ENCODE measurements at places on chromosomes 12 and 14. TPM values are rescaled to one million over a fixed set of nuclear protein-coding genes. Genes with fewer than 3 reads are reported as not detected.

GRCh38 chr12:50181691-50182090 lies 14.5 kb upstream of the CERS5 start:
- H3K4me3 ChIP-seq, result no peak overlapping the region
- peaks cover 22% of the 10 kb centered on the region for H3K36me3 ChIP-seq
- no peak overlapping the region for H3K27ac ChIP-seq
- DNase-seq, result no peak
- peaks cover 29% of the 10 kb centered on the region for H3K4me1 ChIP-seq

- H3K27me3 ChIP-seq, result no peaks in the 10 kb centered on the region
- no peak overlapping the region for H3K4me3 ChIP-seq
- peaks cover 32% of the 10 kb centered on the region for H3K4me1 ChIP-seq
Observed at GRCh38 chr14:94125659-94126418, 3.6 kb downstream of the IFI27L2 start.

DNA sequence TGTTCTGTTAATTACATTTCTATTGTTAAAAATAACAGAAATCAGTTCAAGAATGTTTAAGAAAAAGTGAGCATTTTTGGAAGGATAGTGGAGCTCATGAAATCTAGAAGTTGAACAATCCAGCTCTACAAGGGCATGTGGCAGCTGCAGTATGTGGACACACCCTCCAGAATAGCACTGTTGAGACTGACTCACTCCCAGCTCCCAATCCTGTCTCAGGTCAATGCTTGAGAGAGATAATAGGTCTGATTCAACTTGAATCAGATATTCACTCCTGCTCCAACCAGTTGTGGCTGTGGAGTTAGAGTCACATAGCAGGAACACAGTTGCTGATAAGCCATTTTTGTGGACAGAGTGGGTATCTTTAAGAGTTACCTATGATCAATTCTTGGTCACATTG lies 113.0 kb upstream of the NTF3 start:
- H3K4me3 ChIP-seq, result no peak overlapping the region
- no peak for DNase-seq
- no peaks in the 10 kb centered on the region for H3K36me3 ChIP-seq

- no peak overlapping the region for H3K4me3 ChIP-seq
- H3K27ac ChIP-seq, result no peak overlapping the region
- no peak for DNase-seq
- no peaks in the 10 kb centered on the region for H3K27me3 ChIP-seq
- H3K4me1 ChIP-seq, result peaks cover 26% of the 10 kb centered on the region
Observed at GRCh38 chr12:87667378-87667777, 361.8 kb downstream of the C12orf50 start.

DNA sequence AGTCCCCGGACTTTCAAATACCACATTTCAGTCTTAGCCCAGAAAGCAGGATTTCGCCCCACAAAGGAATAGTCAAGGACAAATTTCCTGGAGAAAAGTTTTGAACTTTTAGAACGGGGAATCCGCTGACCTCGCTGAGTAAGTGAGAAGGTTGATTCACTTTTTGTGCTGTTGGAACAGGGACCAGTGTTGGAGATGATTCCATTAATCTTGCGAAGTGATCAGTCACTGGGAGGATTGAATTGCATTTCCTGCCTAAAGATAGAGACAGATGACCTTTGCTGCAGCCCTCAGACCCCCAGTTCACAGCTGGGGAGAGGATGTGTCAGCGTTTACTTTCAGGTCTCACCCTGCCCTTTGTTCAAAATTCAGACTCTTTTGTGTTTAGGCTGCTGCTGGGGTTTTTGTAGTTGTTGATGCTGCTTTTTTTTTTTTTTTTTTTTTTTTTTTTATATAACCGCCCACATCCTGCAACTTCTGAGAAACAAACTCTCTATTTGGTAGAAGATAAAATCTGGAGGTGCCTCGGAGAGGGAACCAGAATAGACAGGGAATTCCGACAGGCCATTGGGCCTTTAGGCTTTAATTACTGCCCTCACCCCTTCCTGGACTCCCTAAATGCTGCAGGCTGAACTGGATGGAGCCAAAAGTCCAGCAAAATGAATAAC lies 9.8 kb upstream of the KDM2B start:
- H3K4me3 ChIP-seq, result peak overlapping the region; percentile 48
- H3K27ac ChIP-seq, result peak overlapping the region; percentile 81
- H3K4me1 ChIP-seq, result peaks cover 20% of the 10 kb centered on the region
- H3K27me3 ChIP-seq, result no peaks in the 10 kb centered on the region
- H3K36me3 ChIP-seq, result no peaks in the 10 kb centered on the region
- DNase-seq, result no peak

GRCh38 chr12:58034311-58034710 lies 92.9 kb downstream of the ATP23 start:
- H3K4me1 ChIP-seq, result peaks cover 11% of the 10 kb centered on the region
- no peaks in the 10 kb centered on the region for H3K27me3 ChIP-seq
- no peak for DNase-seq
- no peak overlapping the region for H3K4me3 ChIP-seq

DNA sequence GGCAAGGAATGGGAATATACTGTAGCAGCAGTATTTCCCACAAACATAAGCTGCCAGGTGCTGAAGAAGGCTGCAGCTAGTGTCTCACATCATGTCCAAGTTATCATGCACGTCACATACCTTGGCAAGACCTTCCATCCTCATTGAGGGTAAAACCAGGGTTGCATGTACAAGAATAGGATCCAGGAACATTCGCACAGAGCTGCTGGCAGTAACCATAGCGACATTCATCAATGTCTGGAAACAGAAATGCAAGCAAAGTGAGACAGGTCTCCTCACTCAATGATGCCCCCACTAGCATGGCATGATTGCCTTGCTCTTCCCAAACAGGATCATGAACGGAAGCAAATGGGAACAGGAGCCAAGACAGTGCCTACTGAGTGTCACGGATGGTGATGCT lies 23.8 kb upstream of the TC2N start:
- peaks cover 74% of the 10 kb centered on the region for H3K4me1 ChIP-seq
- DNase-seq, result no peak
- H3K4me3 ChIP-seq, result no peak overlapping the region
- H3K27ac ChIP-seq, result peak overlapping the region; percentile 93
- H3K36me3 ChIP-seq, result peaks cover 43% of the 10 kb centered on the region

DNA sequence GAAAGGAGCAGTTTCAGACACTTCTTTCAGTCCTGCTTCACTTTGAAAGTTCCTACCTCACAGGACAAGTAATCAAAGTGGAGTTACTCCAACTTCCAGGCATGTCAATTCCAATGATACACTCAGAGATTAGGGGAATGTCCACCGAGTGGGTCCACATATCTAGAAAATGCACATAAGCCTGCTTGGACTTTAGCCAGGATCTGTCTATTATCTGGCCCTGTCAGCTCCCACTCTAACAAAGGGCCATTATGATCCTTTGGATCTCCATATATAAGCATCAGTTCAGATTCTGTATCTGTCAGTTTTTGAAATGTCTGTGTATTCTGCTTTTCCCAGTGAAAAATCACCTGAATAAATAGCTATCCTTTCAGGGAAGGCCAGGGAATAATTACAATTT lies 112.9 kb upstream of the ATXN7L3B start:
- no peak for DNase-seq
- no peak overlapping the region for H3K27ac ChIP-seq
- no peaks in the 10 kb centered on the region for H3K4me1 ChIP-seq
- no peak overlapping the region for H3K4me3 ChIP-seq
- peaks cover 1% of the 10 kb centered on the region for H3K27me3 ChIP-seq

DNA sequence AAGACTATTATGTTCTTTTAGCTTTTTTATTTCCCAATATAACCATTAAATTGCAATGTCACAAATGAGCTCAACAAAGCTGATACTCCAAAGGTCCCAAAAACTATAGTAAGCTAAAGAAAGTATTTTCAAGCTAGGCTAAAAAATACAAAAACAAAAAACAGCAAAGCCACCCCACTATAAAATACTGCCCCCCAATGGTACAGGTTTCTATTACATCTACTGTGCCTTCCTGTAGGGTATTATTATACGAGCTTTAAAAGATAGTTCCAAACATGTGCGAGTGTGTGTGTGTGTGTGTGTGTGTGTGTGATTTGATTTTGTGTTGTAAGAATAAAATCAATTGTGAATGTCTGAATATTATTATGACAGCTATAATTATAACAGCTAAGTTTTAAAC lies 1.1 kb downstream of the IFNG start:
- no peak overlapping the region for H3K4me3 ChIP-seq
- peaks cover 14% of the 10 kb centered on the region for H3K27me3 ChIP-seq
- no peak overlapping the region for H3K27ac ChIP-seq
- no peaks in the 10 kb centered on the region for H3K36me3 ChIP-seq

GRCh38 chr14:90676912-90677311 lies 139.3 kb downstream of the TTC7B start:
- peaks cover 10% of the 10 kb centered on the region for H3K36me3 ChIP-seq
- H3K4me1 ChIP-seq, result peaks cover 36% of the 10 kb centered on the region
- no peaks in the 10 kb centered on the region for H3K27me3 ChIP-seq
- no peak overlapping the region for H3K27ac ChIP-seq

DNA sequence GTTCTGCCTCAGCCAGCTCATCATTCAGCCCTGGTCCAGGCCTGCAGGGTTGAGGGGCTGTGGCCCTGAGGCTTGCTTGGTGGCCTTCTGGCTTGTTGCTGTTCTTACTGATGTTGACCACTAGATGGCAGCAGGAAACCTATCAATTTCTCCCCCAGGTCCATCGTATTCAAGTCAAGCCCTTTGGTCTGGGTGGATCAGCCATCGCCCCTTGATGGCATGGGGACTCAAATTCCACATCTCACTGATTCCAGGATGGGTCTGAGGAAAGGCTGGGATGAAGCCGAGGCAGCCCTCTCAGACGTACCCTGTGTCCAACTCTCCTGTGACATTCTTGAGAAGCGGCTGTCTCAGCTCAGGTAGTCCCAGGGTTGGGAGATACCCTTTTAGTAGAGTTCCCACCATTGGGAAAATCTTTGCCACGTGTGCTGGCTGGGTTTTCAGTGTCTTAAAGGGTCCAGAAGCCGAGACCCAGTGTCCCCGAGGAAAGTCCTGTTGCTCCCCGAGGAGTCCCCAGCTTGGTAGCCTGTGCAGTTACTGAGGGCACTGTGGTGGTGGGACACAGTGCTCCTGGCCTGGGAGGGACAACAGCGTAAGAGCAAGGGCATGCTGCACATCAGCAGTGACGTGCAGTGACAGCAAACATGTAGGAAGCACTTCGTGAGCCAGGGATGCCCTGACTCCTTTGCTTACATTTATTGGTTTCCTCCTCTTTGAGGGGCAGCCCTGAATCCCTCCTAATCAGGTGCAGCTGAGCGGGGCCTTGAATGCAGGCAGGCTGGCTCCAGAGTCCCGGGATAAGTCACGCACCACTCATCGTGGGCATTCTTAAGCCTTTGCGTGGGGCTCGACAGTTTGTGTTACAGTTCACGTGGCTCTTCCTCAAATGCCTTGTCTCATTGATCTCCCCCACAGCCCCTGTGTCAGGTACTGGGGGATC lies 58.6 kb downstream of the TSPAN9 start:
- DNase-seq, result peak; percentile 48
- no peak overlapping the region for H3K27ac ChIP-seq
- H3K4me3 ChIP-seq, result no peak overlapping the region
- H3K36me3 ChIP-seq, result no peaks in the 10 kb centered on the region
- H3K27me3 ChIP-seq, result no peaks in the 10 kb centered on the region

- H3K27me3 ChIP-seq, result no peaks in the 10 kb centered on the region
- H3K4me1 ChIP-seq, result no peaks in the 10 kb centered on the region
- peaks cover 6% of the 10 kb centered on the region for H3K36me3 ChIP-seq
- peak; percentile 63 for DNase-seq
Observed at GRCh38 chr14:64779472-64779871, 75.2 kb downstream of the PLEKHG3 start.

DNA sequence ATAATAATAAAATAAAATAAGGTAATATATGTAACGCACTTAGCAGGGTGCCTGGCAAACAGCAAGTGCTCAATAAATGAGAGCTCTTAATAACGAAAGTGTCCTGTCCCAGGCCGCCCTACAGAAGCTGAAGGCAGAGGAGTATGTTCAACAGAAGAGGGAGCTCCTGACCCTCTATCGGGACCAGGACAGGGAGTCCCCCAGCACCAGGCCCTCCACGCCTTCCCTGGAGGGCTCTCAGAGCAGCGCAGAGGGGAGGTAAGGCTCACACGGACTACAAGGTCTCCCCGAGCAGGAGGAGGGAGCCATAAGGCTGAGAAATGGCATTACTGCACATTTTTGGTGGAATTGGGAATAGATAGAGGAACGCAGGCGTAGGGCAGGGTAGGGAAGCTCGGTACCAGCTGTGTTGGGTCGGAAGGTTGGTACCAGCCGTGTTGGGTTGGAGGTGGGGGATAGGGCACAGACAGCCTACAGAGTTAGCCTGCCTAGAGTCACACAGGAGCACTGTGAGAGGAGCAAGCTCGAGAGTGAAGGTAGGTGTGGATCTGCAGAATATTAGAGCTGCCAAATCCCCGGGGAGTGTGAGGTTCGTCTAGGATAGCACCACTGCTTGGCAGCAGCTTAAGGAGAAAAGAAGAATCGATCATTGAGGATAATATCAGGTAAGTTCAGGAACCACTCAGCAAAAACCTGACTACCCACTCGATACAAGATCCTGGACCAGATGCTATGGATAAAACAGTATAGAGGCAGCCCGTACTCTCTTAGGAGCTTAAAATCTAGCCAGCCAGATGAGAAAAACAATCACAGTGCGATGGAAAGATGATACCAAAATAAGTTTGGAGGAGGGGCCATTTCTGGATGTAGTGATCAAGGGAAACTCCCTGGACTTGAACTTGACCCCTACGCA lies 15.3 kb downstream of the TNFRSF1A start:
- no peaks in the 10 kb centered on the region for H3K27me3 ChIP-seq
- H3K27ac ChIP-seq, result peak overlapping the region; percentile 76
- peaks cover 21% of the 10 kb centered on the region for H3K36me3 ChIP-seq
- H3K4me3 ChIP-seq, result no peak overlapping the region

DNA sequence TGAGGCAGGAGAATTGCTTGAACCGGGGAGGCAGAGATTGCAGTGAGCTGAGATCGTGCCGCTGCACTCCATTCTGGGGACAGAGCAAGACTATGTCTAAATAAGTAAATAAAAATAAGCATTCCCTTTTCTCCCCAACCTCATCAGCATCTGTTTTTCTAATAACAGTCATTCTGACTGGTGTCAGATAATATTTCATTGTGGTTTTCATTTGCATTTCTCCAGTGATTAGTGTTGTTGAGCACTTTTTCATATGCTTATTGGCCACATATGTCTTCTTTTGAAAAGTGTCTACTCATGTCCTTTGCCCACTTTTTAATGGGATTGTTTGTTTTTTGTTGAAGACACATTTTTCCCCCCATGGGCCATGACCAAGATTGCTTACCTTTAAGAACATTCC lies 243.2 kb downstream of the ADAMTS20 start:
- no peak overlapping the region for H3K27ac ChIP-seq
- H3K4me3 ChIP-seq, result no peak overlapping the region
- H3K27me3 ChIP-seq, result no peaks in the 10 kb centered on the region

- no peak overlapping the region for H3K4me3 ChIP-seq
- DNase-seq, result no peak
- no peaks in the 10 kb centered on the region for H3K27me3 ChIP-seq
- peaks cover 59% of the 10 kb centered on the region for H3K4me1 ChIP-seq
- H3K36me3 ChIP-seq, result peaks cover 7% of the 10 kb centered on the region
Observed at GRCh38 chr12:2058837-2059236, 6.0 kb downstream of the CACNA1C start.

- no peak for DNase-seq
- peak overlapping the region; percentile 97 for H3K27ac ChIP-seq
- H3K4me3 ChIP-seq, result peak overlapping the region; percentile 94
- no peaks in the 10 kb centered on the region for H3K27me3 ChIP-seq
Observed at GRCh38 chr14:59483363-59483762, 845 bp downstream of the L3HYPDH start.

Gene AMDHD1
- total RNA-seq, result not detected

Gene PKP2
- 5.3 TPM for total RNA-seq
